Activated CD4-positive, alpha-beta T cell treated with anti-CD3 and anti-CD28 coated beads, Interleukin-2, amount 50 U/mL, for 24 hours (primary cell): ENCODE measurements at places on chromosomes 7 and 10.

- no peak for DNase-seq
Observed at GRCh38 chr10:106327747-106328146, 836.8 kb downstream of the SORCS1 start.

DNA sequence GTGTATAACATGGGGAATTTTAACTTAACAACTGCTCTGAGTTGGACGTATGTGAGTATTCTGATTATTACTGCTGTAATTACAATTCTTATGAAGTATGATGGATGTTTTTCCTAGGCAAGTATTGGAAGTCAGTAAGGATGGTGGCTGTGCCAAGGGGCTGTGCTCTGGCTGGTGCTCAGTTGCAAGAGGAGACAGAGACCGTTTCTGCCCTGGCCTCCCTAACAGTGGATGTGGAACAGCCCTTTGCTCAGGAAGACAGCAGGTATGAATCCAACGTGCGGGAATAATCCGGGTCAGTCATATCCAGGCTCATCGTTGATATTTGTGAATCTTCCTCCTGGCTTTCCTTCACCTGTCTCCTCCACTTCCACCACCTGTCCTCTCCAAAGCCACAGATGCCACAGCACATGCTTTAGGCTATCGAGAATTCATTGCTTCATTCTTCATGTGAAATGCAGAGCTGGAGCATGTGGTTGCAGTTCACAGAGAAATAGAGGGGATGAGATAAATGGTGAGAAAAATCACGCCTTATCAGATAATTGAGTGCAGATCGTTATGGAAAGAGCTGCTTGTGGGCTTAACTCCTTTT, 141.7 kb downstream of the TWIST1 start:
- no peak for DNase-seq

- DNase-seq: no peak
Observed at GRCh38 chr10:32970910-32971309, 12.9 kb upstream of the ITGB1 start.

GRCh38 chr7:55026867-55027490, 8.2 kb downstream of the EGFR start:
- no peak for DNase-seq

- no peak for DNase-seq
Observed at GRCh38 chr10:77969114-77969513, 42.6 kb upstream of the DLG5 start.

DNA sequence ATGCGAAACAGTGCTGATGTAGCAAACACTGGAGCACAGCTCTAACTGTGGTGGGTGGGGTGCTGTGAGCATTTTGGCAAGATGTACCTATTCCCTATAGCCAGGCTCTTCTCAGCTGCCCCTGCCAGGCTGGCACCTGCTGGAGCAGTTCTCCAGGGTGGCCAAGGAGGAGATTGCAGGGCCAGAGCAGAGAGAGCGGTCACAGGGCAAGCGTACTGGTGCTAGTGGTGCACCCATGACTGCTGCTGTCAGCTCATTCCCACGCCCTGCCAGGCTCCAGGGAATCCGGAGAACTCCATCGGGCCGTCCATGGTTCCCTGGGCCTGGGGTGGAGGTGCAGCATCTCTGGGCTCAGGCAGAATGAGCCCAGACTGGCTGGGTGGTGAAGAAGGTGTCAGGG, 2.1 kb downstream of the COL13A1 start:
- DNase-seq: no peak

- peak; percentile 39 for DNase-seq
Observed at GRCh38 chr10:89029785-89030437, 39.3 kb downstream of the FAS start.

DNA sequence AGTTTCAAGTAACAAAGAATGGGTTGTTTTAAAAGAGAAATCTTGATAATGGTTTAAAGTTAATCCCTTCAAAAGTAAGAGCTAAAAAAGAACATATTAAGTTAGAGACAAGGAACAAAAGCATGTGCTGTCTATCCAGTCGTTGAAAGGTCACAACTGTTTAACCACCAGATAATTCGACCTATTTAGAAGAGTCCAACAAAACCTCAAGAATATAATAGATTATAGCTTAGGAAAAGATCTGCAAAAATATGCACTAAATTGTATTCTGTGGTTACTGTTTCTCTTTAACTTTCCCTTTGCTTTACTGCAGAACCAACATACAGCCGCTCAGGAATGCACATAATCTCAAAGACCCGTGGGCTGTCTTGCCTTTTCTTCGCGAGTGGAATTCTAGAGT, 74.9 kb downstream of the PCGF5 start:
- DNase-seq: no peak

GRCh38 chr7:480531-481218, 39.0 kb downstream of the PDGFA start:
- DNase-seq: no peak

GRCh38 chr10:106573106-106573505, 591.4 kb downstream of the SORCS1 start:
- no peak for DNase-seq

- DNase-seq: no peak
Observed at GRCh38 chr7:39421661-39422060, 144.5 kb upstream of the YAE1 start.

DNA sequence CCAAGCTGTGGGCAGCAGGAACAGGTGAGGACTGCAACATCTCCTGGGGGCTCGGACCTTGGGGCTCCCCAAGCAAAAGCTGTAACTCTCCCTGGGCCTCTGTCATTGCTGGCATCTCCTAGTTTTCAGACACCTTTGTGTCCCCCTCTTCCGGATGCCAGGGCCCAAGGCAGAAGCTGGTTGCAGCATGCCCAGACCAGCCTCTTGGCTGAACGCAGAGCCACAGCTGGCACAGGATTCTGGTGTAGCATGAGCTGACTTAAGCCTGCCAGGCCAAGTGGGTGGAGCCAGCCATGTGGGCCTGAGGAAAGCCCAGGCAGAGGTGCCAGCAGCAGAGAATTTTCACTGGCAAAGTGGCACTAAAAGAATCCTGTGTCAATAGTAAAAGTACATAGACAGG, 43.5 kb downstream of the ZWINT start:
- DNase-seq: no peak

DNA sequence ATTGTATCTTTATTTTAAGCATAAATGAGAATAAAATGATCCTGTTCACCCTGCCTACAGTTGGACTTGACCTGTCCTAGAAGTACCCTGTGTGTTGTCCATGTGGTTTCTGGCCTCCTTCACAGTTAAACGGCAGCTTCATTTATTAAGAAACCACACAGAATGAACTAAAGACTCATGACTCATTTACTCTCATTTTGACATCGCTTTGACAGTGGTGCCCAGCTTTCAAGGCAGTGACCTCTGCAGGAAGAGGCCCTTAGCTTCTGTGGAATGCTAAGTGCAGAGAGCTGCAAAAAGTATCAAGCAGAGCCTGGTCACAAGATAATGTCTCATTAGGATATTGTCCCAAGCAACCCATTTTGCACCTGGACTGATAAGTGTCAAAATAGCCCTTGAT, 93.4 kb downstream of the AVL9 start:
- no peak for DNase-seq

GRCh38 chr10:70510904-70511303, 32.3 kb downstream of the PALD1 start:
- DNase-seq: no peak

GRCh38 chr7:27992755-27993493, 187.7 kb downstream of the JAZF1 start:
- DNase-seq: no peak

DNA sequence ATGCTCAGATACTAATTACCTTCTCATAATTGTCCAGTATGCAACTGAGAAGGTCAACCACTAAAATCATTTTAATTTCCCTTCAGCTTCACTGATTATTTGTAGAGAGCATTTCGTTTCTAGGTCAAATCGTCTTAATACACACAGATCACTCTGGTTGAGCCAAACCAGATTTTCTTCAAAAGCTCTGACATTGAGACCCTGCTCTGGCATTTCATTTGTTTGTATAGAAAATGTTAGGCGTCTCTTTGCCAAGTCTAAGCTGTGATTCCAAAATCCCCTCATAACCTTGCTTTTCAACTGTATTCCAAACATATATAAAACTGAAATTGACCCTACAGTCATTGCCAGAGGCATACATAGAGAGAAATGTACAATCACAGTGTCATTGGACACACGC, 520.0 kb downstream of the CNTNAP2 start:
- DNase-seq: no peak

DNA sequence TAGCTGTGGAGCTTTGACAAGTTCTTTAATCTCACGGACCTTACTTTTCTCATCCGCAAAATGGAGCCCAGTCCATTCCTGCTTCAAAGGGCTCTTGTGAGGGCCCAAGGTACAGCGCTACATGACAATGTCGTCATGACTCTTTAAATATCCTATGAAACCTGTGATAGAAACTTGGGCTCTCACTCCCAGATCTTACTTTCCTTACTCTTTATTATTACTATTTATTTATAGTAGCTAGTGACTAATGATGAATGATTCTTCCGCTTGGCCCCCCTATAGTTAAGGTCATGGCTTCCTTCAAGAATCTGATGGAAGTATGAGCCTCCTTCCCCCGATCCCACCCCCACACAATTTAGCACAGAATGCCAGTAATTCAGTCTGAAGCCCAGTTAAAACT, 41.9 kb downstream of the RBM20 start:
- no peak for DNase-seq

DNA sequence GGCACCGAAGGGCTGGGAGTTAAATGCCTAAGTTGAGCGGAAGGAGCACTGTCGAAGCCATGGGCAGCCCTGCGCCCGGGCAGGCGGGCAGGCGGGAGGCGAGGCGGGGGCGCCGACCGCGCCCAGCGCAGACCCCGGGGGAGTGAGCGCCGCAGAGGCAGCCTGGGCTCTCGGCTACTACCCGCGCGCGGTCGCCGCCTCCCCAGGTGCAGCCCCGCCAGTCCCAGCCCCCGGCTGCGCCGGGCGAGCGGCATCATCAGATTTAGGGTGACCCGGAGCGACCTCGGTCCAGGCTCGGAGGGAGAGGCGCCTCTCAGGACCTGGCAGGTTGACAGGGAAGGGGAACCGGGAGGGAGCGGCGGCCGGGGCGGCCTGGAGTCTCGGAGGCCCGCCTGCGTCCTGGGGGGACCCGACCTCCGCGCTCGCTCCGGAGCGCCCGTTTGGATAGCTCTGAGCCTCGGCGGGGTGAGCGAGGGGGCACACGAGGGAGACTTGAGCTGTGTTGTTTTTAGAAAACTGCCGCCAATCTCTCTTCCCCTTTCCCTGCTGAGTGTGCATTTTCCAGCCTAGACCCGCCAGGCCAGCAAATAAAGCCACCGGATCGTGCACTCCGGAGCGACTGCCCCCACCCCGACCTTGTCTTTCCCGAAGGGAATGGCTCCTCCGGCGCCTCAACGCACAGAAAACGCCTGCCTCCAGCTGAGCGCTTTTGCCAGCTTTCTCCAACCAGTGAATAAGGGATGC, 2.3 kb upstream of the NRP1 start:
- no peak for DNase-seq

GRCh38 chr7:120743128-120743527, 114.8 kb downstream of the TSPAN12 start:
- no peak for DNase-seq
